T-cell (primary cell): ENCODE measurements at places on chromosomes 2 and 18. TPM values are rescaled to one million over a fixed set of nuclear protein-coding genes. Genes with fewer than 3 reads are reported as not detected.

DNA sequence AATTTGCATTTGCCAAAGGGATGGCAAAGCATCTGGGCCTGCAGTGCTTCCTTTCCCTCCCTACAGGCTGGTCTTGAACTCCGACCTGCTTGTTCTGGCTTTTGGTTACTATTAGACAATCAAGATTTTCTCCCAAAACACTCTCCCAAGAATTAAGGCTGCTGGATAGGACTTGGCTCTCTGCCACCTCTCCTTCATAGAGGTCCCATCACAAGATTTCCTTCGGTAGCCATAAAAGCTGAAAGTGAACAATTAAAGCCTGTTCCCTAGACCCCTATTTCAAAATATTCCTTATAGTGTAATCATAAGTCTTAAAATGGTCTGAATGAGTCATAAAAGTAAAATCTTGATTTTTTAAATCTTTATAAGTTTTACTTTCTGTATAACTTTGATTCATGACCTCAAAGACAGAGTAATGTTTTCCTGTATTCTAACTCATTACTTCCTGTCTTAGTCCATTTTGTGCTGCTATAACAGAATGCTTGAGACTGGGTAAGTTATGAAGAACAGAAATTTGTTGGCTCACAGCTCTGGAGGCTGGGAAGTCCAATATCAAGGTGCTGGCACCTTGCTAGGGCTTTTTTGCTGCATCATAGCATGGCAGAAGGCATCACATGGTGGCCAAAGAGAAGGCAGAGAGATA lies 37.8 kb upstream of the TNP1 start:
- H3K4me1 ChIP-seq = no peaks in the 10 kb centered on the region
- H3K27ac ChIP-seq = no peak overlapping the region
- DNase-seq = no peak

GRCh38 chr2:240874715-240875227 lies 6.1 kb downstream of the AGXT start:
- H3K27ac ChIP-seq = no peak overlapping the region
- no peak for DNase-seq

DNA sequence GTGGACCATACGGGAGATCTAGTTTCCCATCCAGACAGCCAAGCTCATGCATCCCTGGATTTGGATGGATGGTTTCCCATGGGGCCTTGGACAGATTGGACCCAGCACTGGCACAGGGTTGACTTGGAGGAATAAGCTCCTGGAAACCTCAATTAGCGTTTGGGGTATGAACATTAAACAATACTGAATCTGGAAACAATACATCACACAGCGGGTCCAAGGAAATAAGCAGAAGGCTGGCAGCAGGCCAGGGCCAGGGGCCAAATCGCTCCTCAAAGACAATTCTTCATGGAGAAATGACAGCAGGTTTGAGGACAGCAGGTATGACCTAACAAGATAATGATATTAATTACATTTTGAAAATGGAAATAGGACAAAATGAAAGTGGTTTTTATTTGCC lies 540.6 kb downstream of the RIT2 start:
- H3K4me1 ChIP-seq = no peaks in the 10 kb centered on the region
- H3K27ac ChIP-seq = no peak overlapping the region
- H3K27me3 ChIP-seq = no peaks in the 10 kb centered on the region
- no peak overlapping the region for H3K4me3 ChIP-seq
- no peak for DNase-seq

ATP6V1B1 gene
- not detected for total RNA-seq

GRCh38 chr2:166727095-166727494 lies 161.2 kb upstream of the XIRP2 start:
- DNase-seq = no peak
- no peaks in the 10 kb centered on the region for H3K4me1 ChIP-seq
- H3K4me3 ChIP-seq = no peak overlapping the region
- no peaks in the 10 kb centered on the region for H3K36me3 ChIP-seq
- H3K27ac ChIP-seq = no peak overlapping the region

GRCh38 chr2:216735668-216736067 lies 40.3 kb upstream of the IGFBP5 start:
- no peaks in the 10 kb centered on the region for H3K27me3 ChIP-seq
- no peaks in the 10 kb centered on the region for H3K36me3 ChIP-seq

MYL12B gene
- 172 TPM for total RNA-seq

GRCh38 chr2:85307527-85307897 lies 20.3 kb downstream of the TGOLN2 start:
- H3K4me1 ChIP-seq = peaks cover 50% of the 10 kb centered on the region
- H3K4me3 ChIP-seq = peak overlapping the region; percentile 10
- no peak for DNase-seq
- H3K27me3 ChIP-seq = peaks cover 23% of the 10 kb centered on the region
- H3K36me3 ChIP-seq = no peaks in the 10 kb centered on the region

KLHL29 gene
- 1.8 TPM for total RNA-seq

DNA sequence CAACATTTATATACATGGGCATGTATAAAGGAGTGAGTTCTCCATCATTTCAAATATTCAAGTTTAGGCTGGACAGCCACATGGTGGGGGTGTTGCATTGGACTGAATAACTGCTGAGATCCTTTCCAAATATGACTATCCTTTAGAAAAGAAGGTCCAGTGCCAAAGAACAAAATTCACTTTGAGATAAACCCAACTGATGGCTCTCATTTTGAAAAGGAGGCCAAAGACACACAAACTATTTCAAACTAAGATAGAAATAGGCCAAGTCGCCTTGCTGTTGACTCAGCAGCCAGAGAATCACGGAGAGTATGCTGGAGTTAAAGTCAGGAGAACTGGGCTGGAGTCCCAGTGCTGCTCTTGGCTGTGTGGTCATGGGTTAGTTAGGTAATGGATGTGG lies 204.5 kb upstream of the LRATD1 start:
- no peaks in the 10 kb centered on the region for H3K4me1 ChIP-seq
- H3K27ac ChIP-seq = no peak overlapping the region
- H3K4me3 ChIP-seq = no peak overlapping the region
- no peaks in the 10 kb centered on the region for H3K36me3 ChIP-seq

KCNJ13 gene
- total RNA-seq = not detected

DNA sequence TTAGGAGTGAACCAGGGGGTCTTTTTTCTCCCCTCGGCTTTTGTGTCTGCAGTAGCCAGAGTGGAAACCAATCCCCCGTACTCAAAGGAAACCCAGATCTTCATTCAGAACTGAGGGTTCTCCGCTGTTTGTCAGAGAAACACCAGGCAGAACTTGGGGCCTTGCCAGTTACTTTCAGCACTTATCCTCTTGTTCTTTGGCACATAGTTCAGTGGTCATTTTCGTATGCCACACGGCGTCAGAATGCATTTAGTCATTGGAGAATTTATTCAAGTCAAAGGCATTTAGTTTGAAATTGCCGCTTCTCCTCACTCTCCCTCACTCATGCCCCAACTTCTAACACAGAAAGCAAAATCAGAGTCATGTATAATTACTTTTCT lies 102.9 kb downstream of the CABLES1 start:
- DNase-seq = no peak
- peak overlapping the region; percentile 61 for H3K4me3 ChIP-seq
- peaks cover 17% of the 10 kb centered on the region for H3K4me1 ChIP-seq
- H3K27me3 ChIP-seq = no peaks in the 10 kb centered on the region

DNA sequence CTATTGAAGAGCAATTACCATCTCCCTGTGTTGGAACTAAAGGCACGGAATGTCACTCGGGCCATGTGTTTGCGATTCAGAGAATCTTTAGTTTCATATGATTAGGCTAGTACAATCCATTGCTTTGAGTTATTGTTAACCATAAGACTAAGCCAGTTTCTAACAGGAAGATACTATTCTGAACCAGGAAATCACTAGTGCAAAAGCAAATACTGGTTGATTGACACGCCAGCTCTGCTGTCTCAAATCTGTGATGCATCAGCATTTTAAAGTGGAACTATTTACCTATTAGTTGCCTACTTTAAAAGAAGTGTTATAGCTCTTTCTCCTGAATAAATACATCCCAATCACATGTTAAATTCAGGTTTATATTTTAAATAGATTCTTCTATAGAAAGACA lies 61.9 kb downstream of the AFTPH start:
- no peak overlapping the region for H3K27ac ChIP-seq
- no peaks in the 10 kb centered on the region for H3K4me1 ChIP-seq
- DNase-seq = no peak

ACTG2 gene
- total RNA-seq = 0.79 TPM

SH2D6 gene
- total RNA-seq = not detected

GRCh38 chr18:48106976-48107781 lies 176.7 kb upstream of the SMAD2 start:
- H3K27me3 ChIP-seq = no peaks in the 10 kb centered on the region
- no peaks in the 10 kb centered on the region for H3K4me1 ChIP-seq
- H3K4me3 ChIP-seq = no peak overlapping the region
- no peaks in the 10 kb centered on the region for H3K36me3 ChIP-seq
- no peak for DNase-seq

GRCh38 chr2:19866771-19867170 lies 35.0 kb downstream of the TTC32 start:
- no peaks in the 10 kb centered on the region for H3K36me3 ChIP-seq
- no peak for DNase-seq
- H3K27ac ChIP-seq = no peak overlapping the region
- H3K27me3 ChIP-seq = no peaks in the 10 kb centered on the region
- H3K4me3 ChIP-seq = no peak overlapping the region

GRCh38 chr2:111053825-111054515 lies 66.7 kb upstream of the BCL2L11 start:
- peaks cover 15% of the 10 kb centered on the region for H3K4me1 ChIP-seq
- no peak overlapping the region for H3K27ac ChIP-seq
- no peak for DNase-seq

GRCh38 chr2:27922842-27923241 lies 32.3 kb downstream of the BABAM2 start:
- DNase-seq = no peak
- H3K4me3 ChIP-seq = no peak overlapping the region
- H3K36me3 ChIP-seq = no peaks in the 10 kb centered on the region
- H3K27ac ChIP-seq = no peak overlapping the region

MC2R gene
- total RNA-seq = not detected

DNA sequence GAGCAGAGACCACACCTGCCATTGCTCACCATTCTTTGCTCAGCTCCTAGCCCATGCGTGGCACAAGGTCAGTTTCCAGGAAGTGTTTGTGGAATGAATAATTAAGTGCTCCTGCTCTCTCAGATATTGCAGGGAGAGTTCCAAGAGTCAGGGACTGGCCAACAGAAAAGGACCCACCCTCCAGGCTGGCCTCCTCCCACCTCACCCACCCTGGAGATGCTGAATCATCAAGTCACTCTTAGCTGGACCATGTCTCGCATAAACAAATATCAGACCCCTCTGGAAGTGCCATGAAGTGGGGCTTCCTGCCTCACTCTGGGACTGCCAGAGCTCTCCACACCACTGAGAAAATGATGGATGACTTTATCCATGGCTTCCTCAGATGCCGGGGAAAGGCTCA lies 256.0 kb downstream of the TNS1 start:
- H3K27ac ChIP-seq = no peak overlapping the region
- no peak overlapping the region for H3K4me3 ChIP-seq
- H3K4me1 ChIP-seq = no peaks in the 10 kb centered on the region
- H3K27me3 ChIP-seq = no peaks in the 10 kb centered on the region

DNA sequence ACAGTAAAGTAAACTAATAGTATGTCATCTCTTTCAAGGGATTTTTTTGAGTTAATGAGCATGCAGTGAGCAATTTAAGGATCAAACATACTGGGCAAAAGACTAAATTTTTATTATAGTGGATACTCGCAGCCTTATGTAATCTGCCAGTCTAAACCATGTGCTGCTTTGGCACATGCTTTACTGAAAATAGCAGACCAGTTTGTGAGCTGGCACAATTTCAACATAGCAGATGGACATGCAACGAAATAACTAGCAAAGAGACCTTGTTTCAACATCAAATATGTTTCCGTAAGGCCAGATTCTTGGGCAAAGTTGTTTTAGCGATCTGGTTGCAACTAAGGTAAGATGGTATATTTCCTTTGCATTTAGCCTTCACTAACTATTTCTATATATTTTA lies 807.3 kb downstream of the NR4A2 start:
- H3K4me1 ChIP-seq = no peaks in the 10 kb centered on the region
- H3K27me3 ChIP-seq = no peaks in the 10 kb centered on the region
- H3K27ac ChIP-seq = no peak overlapping the region
- DNase-seq = no peak

PDE1A gene
- total RNA-seq = not detected

CDK15 gene
- total RNA-seq = not detected
